ENCODE measurements at places on chromosomes 3 and 15. TPM values are rescaled to one million over a fixed set of nuclear protein-coding genes. Genes with fewer than 3 reads are reported as not detected.

The RTP2 gene
- total RNA-seq = not detected

The KNG1 gene
- not detected for total RNA-seq

The ENTPD3 gene
- total RNA-seq = not detected

The ZDHHC3 gene
- total RNA-seq = 34.8 TPM

GRCh38 chr15:92205255-92205739, 188.4 kb upstream of the ST8SIA2 start:
- no peaks in the 10 kb centered on the region for H3K36me3 ChIP-seq
- peaks cover 26% of the 10 kb centered on the region for H3K27me3 ChIP-seq
- no peaks in the 10 kb centered on the region for H3K4me1 ChIP-seq
- H3K4me3 ChIP-seq = no peak overlapping the region

GRCh38 chr3:24899901-24900603, 405.4 kb upstream of the THRB start:
- H3K4me1 ChIP-seq = no peaks in the 10 kb centered on the region
- no peak overlapping the region for H3K27ac ChIP-seq
- H3K27me3 ChIP-seq = no peaks in the 10 kb centered on the region
- H3K36me3 ChIP-seq = no peaks in the 10 kb centered on the region
- DNase-seq = no peak
- H3K4me3 ChIP-seq = no peak overlapping the region

DNA sequence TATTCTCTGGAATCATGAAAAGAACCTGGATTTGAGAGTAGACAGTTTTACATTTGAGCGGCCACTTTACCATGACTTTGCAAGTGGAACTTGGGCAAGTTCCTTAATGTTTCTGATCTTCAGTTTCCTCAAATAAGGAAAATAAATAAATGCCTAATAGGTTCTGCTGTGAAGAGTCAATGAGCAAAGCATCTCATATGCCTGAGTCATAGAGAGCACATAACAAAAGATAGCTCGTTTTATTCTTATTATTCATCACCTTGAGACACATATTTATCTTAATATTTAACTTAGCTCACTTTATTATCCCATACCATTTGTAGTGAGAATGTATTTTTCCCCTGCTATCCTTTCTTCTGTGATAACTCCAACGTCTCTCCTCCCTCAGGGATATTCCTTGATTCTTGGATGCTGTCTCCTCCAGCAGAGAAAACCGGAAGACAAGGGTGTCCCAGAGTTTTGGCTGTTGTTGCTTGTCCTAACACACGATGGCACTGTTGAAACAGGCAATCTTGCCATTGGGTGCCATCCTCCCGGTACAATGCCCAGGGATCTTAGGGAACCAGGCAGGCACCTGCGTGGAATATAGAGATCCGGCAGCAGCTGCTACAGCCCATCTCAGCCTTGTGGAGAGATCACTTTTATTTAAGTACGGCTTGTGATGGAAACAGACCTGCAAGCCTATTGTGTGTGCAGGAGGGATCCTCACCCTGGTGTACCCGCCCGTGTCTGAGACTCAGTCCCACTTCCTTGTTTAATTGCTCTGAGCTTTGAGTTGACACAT, 33.3 kb upstream of the VPS33B start:
- peak; percentile 49 for DNase-seq
- no peak overlapping the region for H3K4me3 ChIP-seq
- H3K36me3 ChIP-seq = no peaks in the 10 kb centered on the region
- H3K27me3 ChIP-seq = peaks cover 42% of the 10 kb centered on the region
- H3K27ac ChIP-seq = no peak overlapping the region

- no peak overlapping the region for H3K4me3 ChIP-seq
- no peaks in the 10 kb centered on the region for H3K27me3 ChIP-seq
- H3K27ac ChIP-seq = no peak overlapping the region
- H3K4me1 ChIP-seq = no peaks in the 10 kb centered on the region
- DNase-seq = no peak
Measured at GRCh38 chr15:69424001-69424400, 9.9 kb downstream of the KIF23 start.

DNA sequence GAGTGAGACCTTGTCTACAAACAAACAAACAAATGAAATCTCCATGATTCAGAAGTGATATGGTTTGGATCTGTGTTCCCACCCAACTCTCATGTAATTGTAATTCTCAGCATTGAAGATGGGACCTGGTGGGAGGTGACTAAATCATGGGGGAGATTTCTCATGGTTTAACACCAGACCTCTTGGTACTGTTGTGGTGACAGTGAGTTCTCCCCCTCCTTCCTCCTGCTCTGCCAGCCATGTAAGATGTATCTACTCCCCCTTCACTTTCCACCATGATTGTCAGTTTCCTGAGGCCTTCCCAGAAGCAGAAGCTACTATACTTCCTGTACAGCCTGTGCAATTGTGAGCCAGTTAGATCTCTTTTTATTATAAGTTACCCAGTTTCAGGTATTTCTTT, 438.4 kb upstream of the THBS1 start:
- peak; percentile 13 for DNase-seq
- H3K4me3 ChIP-seq = no peak overlapping the region
- no peaks in the 10 kb centered on the region for H3K36me3 ChIP-seq
- no peak overlapping the region for H3K27ac ChIP-seq
- H3K4me1 ChIP-seq = peaks cover 13% of the 10 kb centered on the region

DNA sequence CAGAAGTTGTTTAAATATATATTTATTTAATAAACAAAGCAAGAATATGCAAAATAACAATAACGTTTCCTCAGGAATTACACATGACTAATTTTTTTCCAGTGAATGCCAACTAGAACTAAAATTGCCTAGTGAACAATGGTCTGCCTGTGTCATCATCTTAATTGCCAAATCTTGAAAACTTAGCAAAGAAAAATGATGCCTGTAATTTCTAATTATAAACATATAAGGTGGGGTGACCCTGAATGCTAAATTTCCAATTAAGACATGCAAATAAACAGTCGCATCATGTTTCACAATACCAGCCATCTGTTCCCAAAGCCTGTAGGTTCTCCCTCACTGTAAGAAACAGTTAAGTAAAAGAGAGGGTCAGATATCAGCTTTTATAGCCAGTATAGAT, 67.6 kb upstream of the PLCL2 start:
- DNase-seq = no peak
- H3K4me1 ChIP-seq = peaks cover 15% of the 10 kb centered on the region
- no peak overlapping the region for H3K4me3 ChIP-seq
- no peak overlapping the region for H3K27ac ChIP-seq

DNA sequence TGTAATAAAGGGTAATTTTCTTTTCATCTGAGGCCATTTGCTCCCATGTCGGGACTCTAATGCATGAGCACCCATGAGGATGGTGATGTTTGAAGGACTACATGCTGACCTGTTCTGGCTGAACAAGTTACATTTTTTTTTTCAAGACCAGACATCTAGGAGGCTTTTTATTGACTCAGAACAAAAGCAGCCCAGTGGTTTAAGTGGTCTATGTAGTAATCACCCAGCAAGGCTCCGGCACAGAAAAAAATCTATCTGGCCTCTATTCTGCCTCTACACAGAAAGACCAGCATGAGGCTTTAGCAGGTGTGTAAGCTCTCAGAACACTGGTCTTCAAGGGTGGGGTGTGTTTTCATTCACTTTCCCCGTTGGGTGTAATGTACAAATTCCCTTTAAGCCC, 95.1 kb upstream of the ZBED2 start:
- H3K4me3 ChIP-seq = no peak overlapping the region
- no peaks in the 10 kb centered on the region for H3K27me3 ChIP-seq
- H3K4me1 ChIP-seq = peaks cover 35% of the 10 kb centered on the region
- H3K36me3 ChIP-seq = no peaks in the 10 kb centered on the region
- no peak overlapping the region for H3K27ac ChIP-seq
- peak; percentile 20 for DNase-seq

GRCh38 chr15:95664450-95664849, 666.0 kb upstream of the NR2F2 start:
- DNase-seq = no peak
- no peak overlapping the region for H3K4me3 ChIP-seq
- no peaks in the 10 kb centered on the region for H3K27me3 ChIP-seq
- no peaks in the 10 kb centered on the region for H3K36me3 ChIP-seq
- H3K4me1 ChIP-seq = peaks cover 7% of the 10 kb centered on the region
- no peak overlapping the region for H3K27ac ChIP-seq

DNA sequence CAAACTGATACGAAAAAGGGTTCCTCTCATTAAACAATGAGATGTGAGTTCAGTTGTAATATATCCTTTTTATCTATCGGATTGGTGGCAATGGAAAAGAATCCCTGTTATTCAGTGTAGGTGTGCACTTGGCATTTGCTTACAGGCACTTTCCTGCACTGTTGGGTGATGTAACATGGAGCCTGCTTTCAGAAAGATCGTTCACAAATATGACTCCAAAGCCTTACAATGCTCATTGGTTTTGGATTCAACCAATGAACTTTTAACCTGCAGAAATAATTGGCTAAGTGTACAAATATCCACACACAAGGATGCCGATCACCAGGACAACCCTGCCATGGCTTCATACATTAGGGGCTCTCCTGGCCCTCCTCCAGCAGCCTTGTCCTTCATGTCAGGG, 191.4 kb upstream of the LRTM1 start:
- no peak overlapping the region for H3K4me3 ChIP-seq
- no peaks in the 10 kb centered on the region for H3K27me3 ChIP-seq
- no peak for DNase-seq
- H3K27ac ChIP-seq = no peak overlapping the region

- no peaks in the 10 kb centered on the region for H3K4me1 ChIP-seq
- no peak overlapping the region for H3K27ac ChIP-seq
- no peaks in the 10 kb centered on the region for H3K36me3 ChIP-seq
- no peaks in the 10 kb centered on the region for H3K27me3 ChIP-seq
- no peak overlapping the region for H3K4me3 ChIP-seq
Measured at GRCh38 chr3:58722561-58722960, 56.0 kb upstream of the FAM3D start.

DNA sequence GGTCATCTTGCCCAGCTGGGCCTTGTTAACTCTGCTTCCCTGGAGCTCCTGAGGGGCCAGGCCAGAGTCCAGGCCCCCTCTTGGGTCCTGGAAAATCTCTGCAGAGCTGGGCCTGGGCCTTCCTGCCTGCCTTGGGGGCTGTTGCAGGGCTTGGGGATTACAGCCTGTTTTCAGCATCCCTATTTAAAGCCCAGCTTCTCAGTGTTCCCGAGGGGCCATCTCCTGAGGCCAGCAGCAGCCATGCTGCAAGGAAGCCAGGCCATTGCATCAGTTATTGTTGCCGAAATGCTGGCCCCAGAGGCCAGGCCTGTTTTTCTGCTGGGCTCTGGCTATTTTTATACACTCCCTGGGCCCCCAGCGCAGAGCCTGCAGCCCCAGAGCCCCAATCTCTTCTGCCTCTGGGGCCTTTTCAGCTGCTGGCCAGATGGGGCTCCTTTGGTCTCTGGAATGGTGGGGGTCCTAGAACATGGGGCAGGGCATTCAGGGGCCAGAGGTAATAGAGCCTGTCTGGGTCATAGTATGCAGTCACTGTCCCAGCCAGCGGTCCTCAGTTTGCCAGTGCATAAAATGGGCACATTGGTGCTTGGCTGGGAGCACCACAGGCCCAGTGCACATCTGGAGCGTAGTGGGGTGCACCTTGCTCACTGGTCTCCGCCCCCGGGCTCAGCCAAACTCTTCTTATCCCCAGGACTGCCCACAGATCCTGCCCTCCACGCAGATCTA, 28.5 kb downstream of the PLXNA1 start:
- no peaks in the 10 kb centered on the region for H3K4me1 ChIP-seq
- no peak overlapping the region for H3K4me3 ChIP-seq
- H3K36me3 ChIP-seq = peaks cover 5% of the 10 kb centered on the region
- H3K27me3 ChIP-seq = no peaks in the 10 kb centered on the region
- no peak for DNase-seq
- H3K27ac ChIP-seq = no peak overlapping the region

GRCh38 chr3:150627557-150627956, 24.4 kb downstream of the SELENOT start:
- no peak for DNase-seq
- no peaks in the 10 kb centered on the region for H3K27me3 ChIP-seq
- H3K4me3 ChIP-seq = no peak overlapping the region
- peaks cover 2% of the 10 kb centered on the region for H3K4me1 ChIP-seq
- peaks cover 34% of the 10 kb centered on the region for H3K36me3 ChIP-seq
- H3K27ac ChIP-seq = no peak overlapping the region

All from activated CD4-positive, alpha-beta memory T cell treated with anti-CD3 and anti-CD28 coated beads for 36 hours (primary cell).